Right atrium auricular region (tissue), 2 donors: ENCODE measurements at places on chromosomes 7 and 10. TPM values are rescaled to one million over a fixed set of nuclear protein-coding genes. Genes with fewer than 3 reads are reported as not detected.

DNA sequence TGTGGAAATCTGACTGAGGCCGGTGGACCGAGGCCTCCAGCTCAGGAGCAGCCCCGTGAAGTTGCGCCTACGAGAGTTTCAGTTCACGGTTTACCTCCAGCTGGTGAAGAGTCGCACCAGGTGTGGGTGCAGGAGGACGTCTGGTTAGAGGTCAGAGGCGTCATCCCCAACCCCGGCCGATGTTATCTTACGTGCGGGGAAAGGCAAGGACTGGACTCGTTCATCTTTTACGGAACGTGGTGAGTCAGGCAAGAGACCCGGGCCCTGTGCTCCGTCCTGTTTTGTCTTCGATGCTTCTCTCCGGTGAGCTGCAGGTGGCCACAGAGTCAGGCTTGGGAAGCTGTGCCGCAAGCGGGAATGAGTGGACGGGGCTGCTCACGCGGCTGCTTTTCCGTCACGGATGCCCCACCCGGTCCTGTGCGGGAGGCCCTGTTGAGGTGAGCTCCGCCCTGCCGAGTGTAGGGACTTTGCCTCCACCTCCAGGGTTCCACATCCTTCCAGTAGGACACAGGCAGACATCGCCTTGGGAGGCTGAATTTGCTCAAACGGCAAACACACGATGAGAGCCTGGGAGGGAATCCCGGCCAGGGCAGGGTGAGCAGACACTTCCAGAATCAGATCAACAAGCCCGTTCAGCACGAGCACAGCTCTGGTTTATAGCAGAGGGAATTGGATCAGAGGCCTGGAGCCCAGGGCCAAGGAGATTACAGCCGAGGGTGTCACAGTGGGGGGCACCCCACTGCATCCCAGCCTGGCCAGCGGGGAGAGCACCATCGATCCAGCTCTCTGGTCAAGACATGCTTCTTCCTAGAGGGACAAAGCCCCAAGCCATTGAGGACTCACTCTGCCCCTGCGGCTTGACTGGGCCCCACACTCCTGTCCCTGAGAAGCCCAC, 50.1 kb upstream of the INPP5A start:
- H3K4me1 ChIP-seq: no peaks in the 10 kb centered on the region
- H3K27me3 ChIP-seq: no peaks in the 10 kb centered on the region

- H3K36me3 ChIP-seq: no peaks in the 10 kb centered on the region
- no peaks in the 10 kb centered on the region for H3K27me3 ChIP-seq
- DNase-seq: no peak
- no peak overlapping the region for H3K4me3 ChIP-seq
- H3K4me1 ChIP-seq: no peaks in the 10 kb centered on the region
Measured at GRCh38 chr10:31171402-31172083, 139.9 kb upstream of the ZNF438 start.

DNA sequence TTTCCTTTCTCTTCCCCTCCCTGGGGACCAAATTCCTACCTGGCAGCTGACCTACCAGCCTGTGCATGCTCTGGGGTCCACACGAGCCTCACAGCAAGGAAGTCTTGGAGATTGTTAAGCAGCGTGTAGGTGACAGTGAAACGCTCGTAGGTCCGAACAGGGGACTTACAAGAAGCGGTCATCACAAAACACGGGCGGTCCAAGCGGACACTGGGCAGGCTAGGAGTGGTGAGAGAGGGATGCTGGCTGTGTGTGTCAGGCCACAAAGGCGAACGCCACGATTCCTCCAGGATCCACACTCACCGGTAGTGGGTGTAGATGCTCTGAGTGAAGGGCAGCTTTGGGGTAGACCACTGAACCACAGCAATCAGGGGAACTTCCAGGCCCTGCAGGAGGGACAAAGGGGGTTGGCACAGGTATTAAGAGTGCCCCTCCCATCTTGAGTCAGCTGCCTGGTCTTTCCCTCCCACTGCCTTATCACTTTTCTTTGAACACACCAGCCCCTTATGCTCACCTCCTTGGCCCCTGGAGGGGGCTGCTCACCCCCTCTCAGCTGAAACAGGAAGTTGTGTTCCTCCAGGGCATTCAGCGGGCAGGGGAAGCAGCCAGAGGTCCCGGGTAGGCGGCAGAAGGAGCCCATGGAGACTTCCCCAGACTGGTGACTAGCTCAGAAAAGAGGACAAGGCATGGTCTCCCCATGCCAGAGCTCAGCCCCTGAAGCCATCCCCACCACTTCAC, 2.0 kb downstream of the TRAPPC14 start:
- H3K27me3 ChIP-seq: no peaks in the 10 kb centered on the region
- peaks cover 33% of the 10 kb centered on the region for H3K36me3 ChIP-seq
- H3K4me1 ChIP-seq: no peaks in the 10 kb centered on the region
- H3K27ac ChIP-seq: no peak overlapping the region
- DNase-seq: no peak

GRCh38 chr10:90775351-90776028, 82.3 kb downstream of the HTR7 start:
- H3K36me3 ChIP-seq: no peaks in the 10 kb centered on the region
- H3K27ac ChIP-seq: no peak overlapping the region
- no peaks in the 10 kb centered on the region for H3K27me3 ChIP-seq
- no peaks in the 10 kb centered on the region for H3K4me1 ChIP-seq
- H3K4me3 ChIP-seq: no peak overlapping the region

DNA sequence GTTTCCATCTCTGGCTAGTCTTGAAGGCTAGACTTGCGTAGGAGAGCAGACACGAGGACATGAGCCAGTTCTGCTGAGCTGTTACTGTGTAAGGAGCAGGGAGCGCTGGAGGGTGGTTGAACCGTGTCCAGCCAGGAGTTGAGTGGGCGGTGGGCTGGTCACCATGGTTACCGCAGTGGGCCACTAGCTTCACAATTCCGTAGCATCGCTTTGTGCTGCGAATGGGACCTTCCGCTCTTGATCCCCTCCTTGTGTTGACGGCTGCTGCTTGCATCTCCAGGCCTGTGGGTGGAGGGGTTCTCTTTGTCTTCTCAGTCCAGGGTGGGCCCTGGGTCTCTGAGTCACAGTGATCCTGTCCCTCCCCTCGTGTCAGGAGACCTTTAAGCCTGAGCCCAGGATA, 49.4 kb upstream of the OCM start:
- DNase-seq: no peak
- no peaks in the 10 kb centered on the region for H3K4me1 ChIP-seq
- no peak overlapping the region for H3K4me3 ChIP-seq
- H3K27me3 ChIP-seq: no peaks in the 10 kb centered on the region

- no peak overlapping the region for H3K4me3 ChIP-seq
- no peak for DNase-seq
- H3K27ac ChIP-seq: no peak overlapping the region
- no peaks in the 10 kb centered on the region for H3K27me3 ChIP-seq
- H3K36me3 ChIP-seq: no peaks in the 10 kb centered on the region
Measured at GRCh38 chr7:68623030-68623429, 975.2 kb upstream of the AUTS2 start.

KCNH2 gene
- 119 TPM for total RNA-seq
